Tibial artery (tissue), 4 donors: ENCODE measurements at places on chromosomes 16 and 17.

DNA sequence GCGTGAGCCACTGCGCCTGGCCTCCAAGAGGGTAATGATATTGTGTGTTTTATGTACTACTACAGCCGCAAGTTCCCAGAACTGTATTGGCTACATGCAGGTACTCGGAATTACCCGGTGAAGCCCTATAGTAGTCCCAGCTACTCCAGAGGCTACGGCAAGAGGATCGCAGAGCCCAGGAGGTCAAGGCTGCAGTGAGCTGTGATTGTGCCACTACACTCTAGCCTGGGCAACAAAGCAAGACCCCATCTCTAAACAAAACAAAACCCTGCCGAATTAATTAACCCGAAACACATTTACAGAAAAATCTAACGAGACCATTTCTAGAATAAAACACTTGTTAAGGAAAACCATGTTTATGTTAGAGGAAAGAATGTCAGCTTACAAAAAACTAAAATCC, 2.2 kb upstream of the USP22 start:
- DNase-seq, result no peak

- DNase-seq, result peak; percentile 79
Measured at GRCh38 chr17:19386974-19387920, at the start of gene MFAP4. MFAP4 (minus strand) TSS chr17:19387190; CDS start chr17:19387155, 35 bp downstream.

GRCh38 chr17:46192439-46193150, 634 bp downstream of the KANSL1 start:
- peak; percentile 62 for DNase-seq

DNA sequence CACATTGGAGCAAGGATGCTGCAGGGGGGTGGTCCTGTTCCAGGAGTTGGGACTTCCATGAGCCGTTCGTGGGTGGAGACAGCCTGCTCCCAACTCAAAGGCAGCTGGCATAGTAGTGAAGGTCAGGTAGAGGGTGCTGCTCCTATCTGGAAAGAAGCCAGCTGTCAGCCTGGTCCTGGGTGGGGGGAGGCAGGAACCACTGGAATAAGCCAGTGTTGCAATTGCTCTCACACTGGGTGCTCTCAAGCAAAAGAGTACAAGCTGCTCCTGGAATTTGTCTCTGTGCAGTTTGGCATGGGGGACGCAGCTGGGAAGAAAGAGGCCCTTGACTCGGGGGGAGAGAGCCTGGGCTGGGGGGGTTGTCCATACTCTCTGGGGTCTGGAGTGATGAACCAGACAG, 8.7 kb downstream of the CACNG5 start:
- DNase-seq, result no peak

DNA sequence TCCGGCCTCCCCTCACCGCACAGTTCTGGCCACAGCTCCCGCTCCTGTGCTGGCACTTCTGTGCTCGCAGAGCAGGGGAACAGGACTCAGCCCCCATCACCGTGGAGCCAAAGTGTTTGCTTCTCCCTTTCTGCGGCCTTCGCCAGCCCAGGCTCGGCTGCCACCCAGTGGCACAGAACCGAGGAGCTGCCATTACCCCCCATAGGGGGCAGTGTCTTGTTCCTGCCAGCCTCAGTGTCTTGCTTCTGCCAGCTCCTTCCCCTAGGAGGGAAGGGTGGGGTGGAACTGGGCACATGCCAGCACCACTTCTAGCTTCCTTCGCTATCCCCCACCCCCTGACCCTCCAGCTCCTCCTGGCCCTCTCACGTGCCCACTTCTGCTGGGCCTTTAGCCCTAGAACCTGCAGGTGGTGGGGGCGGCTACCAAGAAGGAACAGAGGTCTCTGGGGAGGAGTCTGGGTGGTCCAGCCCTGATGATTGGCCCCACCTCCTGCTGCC, 645 bp upstream of the ELMO3 start:
- DNase-seq, result no peak

DNA sequence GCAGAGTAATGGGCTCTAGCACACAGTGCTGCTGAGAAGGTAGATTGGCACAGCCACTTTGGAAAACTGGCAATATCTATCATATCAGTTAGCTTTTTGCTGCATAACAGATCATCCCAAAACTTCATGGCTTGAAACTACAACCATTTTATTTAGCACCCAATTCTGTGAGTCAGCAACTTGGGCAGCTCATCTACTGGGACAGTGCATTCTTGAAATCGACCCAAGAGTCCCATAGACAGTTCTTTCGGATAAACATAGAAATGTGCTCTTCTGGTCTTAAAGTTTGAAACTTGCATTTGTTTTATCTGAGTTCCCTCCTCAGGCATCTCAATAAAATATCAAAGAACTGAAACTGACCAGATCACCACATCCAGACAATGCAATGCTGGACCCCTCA, 76.7 kb downstream of the CEP112 start:
- DNase-seq, result no peak

DNA sequence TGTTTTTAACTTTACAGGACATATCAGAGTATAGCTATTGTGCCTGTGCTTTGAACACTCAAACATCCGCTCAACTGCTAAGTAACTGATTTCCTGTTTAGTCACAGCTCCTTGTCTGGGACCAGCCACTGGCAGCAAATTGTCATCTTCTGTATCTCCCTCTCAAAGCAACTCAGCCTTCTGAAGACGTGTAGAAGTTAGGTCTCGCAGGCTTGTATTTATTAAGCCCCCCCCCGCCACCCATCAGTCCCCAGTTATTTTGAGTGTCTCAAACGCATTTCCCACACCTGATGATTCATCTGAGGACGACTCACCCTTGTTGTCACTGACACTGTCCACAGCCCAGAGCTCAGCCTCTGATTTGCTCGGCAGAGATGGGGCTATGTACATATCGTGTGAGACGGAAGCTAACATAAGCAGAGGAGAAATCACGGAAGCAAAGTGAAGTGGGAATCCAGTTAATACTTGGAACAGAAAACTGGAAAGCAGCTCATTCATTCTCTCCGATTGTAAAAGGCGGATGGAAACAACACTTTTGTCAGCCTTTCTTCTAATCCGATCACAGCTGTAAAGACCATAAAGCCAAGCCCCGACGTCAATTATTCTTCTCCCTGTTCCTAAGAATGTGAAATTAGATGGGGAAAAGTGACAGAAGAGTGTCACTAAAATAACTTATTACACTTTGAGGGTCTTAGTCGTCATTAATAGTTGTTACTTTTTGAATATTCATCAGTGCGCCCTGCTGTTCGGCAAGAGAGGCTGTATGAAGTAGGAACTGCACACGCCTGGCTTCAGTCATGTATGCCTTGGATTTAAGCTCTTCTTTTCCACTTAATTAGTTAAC, 64.2 kb downstream of the PITPNC1 start:
- no peak for DNase-seq

DNA sequence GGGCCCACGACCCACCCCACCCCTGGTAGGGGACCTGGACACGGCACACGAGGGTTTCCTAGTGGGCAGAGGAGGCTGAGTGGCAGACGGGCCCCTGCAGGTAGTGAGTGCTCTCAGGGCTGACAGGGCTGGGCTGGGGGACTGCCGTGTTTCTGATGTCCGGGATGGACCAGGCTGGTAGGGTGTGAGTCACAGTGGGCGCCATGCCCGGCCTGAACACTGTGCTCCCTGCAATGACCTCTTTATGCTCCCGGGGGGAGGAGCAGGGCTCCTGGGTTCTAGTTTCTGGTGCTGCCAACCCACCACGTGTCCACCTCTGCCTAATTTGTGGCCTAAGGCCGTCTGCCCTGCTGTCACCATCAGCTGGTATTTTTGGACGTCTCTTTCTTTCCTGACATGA, 26.3 kb downstream of the ARHGAP23 start:
- peak; percentile 98 for DNase-seq

DNA sequence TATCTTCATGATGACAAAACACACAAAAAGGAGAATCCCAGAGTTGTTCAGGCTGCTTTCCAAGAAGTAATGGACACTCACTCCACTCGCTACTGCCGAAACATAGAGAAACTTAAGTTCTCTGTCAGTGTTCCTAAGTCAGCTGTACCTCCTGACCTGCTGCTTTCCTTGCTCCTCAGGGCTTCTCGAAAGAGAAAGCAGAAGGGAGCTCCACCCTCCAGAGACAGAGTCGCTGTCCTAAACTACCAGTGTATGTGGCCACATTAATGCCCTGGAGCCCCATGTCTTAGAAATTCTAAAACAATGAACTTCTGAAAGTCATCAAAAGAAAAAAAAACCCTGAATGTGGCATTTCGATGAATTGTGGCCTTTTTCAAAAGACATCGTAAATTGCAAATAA, 390.8 kb upstream of the MON1B start:
- DNase-seq, result no peak

- peak; percentile 91 for DNase-seq
Measured at GRCh38 chr16:69927056-69927757, 23.9 kb upstream of the CLEC18A start.

DNA sequence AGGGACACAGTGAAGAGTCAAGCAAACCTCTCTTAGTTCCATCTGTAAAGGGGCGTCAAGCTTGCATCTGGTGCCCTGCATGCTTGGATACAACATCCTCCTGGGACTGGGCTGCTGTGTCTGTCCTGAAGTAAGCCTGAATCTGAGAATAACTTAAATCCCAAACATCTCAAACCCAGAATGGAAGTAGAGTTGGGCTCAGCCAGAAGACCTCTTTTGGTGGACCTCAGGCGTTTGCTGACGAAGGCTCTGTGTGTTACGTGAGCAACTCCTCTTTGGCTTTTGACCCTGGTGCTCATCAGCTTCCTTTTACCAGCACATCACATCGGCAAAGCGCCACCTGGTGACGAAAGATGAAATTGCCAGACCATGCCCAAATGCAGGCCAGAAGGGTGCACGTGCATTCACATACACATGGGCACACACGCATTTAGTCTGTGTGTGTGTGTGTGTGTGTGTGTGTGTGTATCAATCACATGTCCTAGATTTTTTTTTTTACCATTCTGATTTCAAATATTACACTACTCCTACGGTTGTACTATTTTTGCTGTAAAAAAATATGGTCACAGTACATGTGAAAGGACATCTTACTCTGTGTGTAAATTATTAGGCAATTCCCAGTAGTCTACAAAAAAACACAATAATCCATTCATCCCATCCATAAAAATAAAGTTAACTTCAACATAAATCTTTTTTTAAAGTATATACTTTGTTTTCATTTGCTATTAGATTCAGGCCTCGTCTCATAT, 41.1 kb upstream of the FOXJ1 start:
- DNase-seq, result peak; percentile 93

- DNase-seq, result no peak
Measured at GRCh38 chr17:47714773-47715396, 18.2 kb upstream of the TBX21 start.

- DNase-seq, result no peak
Measured at GRCh38 chr17:13561606-13562270, 40.0 kb downstream of the HS3ST3A1 start.

- DNase-seq, result no peak
Measured at GRCh38 chr16:84180519-84181140, 6.2 kb downstream of the TAF1C start.

GRCh38 chr17:75346906-75347305, 57.7 kb upstream of the SLC25A19 start:
- no peak for DNase-seq

DNA sequence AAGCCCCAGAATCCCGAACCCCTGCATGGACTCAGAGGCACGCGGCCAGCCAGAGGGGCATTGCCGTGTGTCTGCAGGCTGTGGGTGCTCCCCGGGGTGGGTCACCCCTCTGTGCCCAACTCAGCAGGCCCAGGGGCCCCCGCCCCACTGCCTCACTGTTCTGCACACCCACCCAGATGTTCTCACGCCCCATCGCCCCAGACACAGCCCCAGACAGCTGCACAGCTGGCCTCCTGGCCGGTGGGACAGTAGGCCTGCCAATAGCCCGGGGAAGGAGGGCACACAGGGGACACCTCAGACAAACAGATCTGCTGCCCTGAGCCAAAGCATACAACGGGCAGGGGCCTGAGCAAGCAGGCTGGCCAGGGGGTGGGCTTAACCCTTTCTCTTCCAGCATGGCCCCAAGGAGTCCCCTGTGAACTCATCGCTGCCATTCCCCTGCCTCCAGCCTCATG, 27.6 kb upstream of the NXPH3 start:
- no peak for DNase-seq

GRCh38 chr17:31318851-31319661, 2.4 kb downstream of the EVI2A start:
- DNase-seq, result no peak

DNA sequence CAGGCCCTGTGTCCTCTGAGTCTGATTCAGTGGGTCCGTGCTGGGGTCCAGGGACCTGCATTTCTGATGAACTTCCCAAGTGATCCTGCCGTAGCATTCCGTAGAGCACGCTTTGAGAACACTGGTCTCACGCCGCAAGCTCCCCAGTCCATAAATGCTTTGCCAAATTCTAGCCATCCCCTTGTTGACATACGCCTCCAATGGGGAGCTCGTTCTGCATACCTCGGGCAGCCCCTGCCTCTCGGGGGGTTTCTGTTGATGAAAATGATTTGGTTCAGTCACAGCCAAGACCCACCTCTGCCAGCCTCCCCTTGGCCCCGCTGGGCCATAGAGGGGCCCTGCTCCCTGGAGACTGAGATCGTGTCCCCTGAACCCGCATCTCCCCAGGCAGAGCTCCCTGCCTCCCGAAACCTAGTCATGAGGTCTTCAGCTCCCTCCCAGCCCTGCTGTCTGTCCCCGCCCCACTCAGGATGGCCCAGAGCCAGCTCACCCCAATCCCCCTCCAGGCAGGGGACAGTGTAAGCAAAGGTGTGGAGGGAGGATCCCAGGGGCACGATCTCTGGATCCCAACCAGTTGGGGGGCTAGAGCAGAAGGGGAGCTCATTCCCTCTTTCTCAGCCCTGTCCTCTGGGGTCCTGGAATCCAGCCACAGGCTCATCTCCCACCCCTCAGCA, 16.2 kb upstream of the SPNS2 start:
- DNase-seq, result no peak

- peak; percentile 58 for DNase-seq
Measured at GRCh38 chr17:50133028-50133768, 3.2 kb upstream of the SAMD14 start.

GRCh38 chr16:13527332-13527731, 392.6 kb upstream of the ERCC4 start:
- DNase-seq, result no peak

- peak; percentile 26 for DNase-seq
Measured at GRCh38 chr16:23570992-23571632, 13.6 kb downstream of the UBFD1 start.

DNA sequence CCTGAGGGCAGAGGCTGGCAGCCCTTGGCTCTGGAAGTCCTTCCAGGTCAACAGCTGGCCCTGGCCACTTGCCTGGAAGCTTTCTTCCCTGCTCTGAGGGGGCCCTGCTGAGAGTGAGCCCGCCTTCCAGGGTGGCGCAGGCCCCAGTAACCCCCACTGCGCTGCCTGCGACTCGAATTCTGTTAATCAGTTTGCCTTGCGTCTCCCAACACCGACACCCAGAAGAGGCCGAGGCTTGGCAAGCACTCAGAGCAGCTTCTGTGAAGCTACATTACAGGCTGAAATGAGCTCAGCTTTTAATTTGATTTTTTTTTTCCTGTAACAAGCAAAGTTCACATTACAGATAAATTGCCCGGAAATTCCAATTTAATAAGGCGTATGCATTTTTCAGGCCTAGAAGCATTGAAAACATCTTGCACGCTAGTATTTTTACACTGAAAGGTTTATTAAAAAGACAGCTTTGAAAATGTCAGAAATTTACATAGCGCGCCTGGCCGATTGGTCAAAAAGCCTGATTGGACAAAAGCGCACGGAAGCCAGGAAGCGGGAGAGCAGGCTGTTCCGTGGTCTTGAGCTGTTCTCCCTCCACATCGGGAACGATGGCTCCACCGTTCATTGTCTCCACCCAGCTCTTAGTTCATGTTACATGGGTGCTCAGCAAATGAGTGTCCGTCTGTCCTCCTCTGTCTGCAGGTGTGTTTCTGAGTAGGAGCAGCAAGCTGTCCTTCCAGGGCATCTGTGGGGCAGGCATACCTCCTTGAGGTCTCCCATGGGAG, 65.5 kb upstream of the HSBP1 start:
- DNase-seq, result no peak
